ENCODE measurements at places on chromosomes 7 and 10.

- DNase-seq: no peak
Observed at GRCh38 chr10:11616021-11616420, 4.6 kb upstream of the USP6NL start.

DNA sequence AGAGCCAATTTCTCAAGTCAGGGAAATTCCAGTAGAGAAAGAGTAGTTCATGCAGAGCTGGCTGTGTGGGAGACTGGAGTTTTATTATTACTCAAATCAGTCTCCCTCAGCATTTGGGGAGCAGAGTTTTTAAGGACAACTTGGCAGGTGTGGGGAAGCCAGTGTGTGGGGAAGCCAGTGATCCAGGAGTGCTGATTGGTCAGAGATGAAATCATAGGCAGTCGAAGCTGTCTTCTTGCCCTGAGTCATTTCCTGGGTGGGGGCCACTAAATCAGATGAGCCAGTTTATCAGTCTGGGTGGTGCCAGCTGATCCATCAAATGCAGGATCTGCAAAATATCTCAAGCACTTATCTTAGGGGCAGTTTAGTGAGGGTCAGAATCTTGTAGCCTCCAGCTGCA, 194.6 kb upstream of the NRG3 start:
- no peak for DNase-seq

DNA sequence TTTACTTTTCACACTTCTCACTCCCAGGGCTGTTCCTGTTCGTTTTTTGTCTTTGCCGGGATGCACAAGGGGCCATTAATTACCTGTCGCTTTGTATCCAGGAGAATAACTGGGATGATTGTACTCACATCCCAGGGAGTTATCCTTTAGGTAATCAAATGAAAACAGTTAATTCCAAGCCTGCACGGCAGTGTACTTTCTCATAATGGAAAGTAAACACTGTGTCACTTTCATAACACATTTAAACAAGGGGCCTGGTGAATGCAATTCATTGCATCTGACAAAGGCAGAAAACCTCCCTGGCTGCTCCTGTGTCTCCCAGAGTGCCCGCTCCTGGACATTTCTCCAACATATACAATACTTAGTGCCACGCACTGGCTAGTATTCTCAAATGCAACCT, 138.7 kb upstream of the CELF2 start:
- no peak for DNase-seq

DNA sequence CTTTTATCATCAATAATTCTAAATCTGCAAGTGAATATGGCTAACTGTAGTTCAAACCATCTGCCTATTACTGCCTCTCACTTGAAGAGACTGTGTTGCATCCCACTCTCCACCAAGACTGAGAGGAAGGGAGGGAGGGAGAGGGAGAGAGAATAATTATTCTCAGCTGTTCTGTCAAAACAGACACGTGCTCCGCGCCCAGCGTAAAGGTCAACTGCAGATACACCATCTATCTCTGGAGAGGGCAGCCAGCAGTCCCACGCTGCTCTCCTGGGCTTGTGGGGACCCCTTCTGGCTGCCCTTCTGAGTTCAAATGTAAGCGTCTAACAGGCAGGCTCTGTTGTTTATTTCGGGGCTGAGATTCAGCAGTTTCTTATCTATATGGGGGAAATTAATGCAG, 625.5 kb upstream of the GALNT17 start:
- no peak for DNase-seq
